ENCODE measurements at places on chromosomes 5 and 9.
A peak's percentile ranks its signal among the peaks of the same experiment; 100 is the strongest.

DNA sequence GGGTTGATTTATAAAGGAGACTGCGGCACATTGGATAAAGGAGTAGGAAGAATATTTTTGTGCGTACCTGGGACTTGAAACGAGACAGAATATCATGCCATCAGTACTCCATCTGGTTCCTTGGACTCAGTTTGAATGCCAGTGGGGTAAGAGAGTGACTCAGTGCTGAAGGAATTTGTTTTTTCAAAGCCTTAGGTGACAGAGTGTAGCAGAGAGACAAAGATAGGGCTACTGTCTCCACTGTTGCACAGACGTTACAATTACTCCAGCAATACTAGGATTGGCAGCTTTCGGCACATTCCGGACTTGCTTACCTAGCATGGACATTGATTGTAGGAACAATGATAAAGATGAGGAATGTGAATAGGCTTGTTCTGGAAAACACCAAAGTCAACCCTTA is 250.7 kb downstream of the KCTD16 start:
- DNase-seq: no peak
- H3K27ac ChIP-seq: no peak overlapping the region
- H3K36me3 ChIP-seq: no peaks in the 10 kb centered on the region

DNA sequence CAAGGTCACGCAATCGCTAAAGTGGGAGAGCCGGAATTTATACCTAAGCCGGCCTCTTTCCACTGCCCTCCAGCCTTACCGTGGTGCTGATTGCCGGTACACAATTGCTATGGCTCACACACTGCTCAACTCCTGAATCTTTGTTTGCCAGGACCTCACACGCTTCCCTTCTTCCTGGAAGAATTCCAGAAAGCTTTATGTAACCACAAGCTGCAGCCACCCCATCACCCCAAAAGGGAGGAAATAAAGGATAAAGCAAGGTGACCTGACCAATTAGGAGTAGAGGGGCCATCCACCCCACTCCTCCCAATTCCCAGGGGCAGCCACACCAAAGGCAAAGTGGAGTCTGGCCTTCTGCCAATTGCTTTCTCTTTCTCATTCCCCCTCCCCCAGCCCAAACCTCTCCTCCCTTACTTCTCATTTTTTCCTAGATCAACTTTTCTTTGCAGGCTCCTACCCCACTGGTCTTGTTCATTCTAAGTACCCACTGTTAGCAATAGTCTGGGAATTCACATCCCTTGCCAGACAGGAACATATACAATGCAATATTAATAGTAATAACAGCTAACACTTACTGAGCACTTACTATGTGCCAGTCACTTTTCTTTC is 18.0 kb upstream of the CDC23 start:
- no peak overlapping the region for H3K4me3 ChIP-seq
- DNase-seq: no peak
- no peak overlapping the region for H3K27ac ChIP-seq
- no peaks in the 10 kb centered on the region for H3K36me3 ChIP-seq
- H3K27me3 ChIP-seq: peaks cover 14% of the 10 kb centered on the region

GRCh38 chr9:34211395-34211794 is 32.6 kb downstream of the UBAP1 start:
- H3K27me3 ChIP-seq: no peaks in the 10 kb centered on the region
- no peak overlapping the region for H3K27ac ChIP-seq
- H3K36me3 ChIP-seq: no peaks in the 10 kb centered on the region
- H3K4me3 ChIP-seq: no peak overlapping the region
- no peak for DNase-seq
- H3K4me1 ChIP-seq: no peaks in the 10 kb centered on the region

- H3K4me1 ChIP-seq: no peaks in the 10 kb centered on the region
- no peaks in the 10 kb centered on the region for H3K27me3 ChIP-seq
- H3K36me3 ChIP-seq: no peaks in the 10 kb centered on the region
- no peak overlapping the region for H3K27ac ChIP-seq
- no peak overlapping the region for H3K4me3 ChIP-seq
Observed at GRCh38 chr5:167332309-167332708, 959.1 kb upstream of the WWC1 start.

DNA sequence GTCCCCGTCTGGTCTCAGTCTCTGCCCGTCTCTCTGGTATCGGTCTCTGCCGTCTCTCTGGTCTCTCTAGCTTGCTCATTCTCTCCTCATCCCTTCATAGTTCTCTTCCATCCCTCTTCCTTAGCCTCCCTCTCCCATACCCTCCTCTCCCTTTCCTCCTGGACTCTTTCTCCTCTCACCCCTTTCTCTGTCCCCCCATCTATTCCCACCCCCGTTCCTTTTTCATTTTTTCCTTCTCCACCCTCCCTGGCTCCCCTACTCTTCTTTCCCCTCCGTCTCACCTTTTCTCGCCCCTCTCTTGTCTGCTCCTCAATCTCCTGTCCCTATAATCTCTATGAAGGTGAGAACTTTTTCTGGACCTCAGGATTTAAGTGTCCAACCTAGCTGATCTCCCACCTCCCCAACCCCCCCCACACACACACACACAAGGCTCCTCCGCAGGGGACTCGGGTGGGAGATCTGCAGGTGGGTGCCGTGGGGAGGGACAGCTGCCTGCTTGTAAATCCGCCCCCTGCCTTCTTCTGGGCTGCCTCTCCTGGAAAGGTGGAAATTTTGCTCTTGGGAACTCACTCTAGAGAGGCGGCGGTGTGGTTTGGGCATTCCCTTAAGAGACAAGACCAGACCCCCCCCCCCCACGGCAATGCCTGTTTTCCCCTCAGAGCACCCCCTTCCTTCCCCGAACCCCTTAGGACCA is 953 bp downstream of the UBE2QL1 start:
- H3K27ac ChIP-seq: no peak overlapping the region
- no peaks in the 10 kb centered on the region for H3K36me3 ChIP-seq

DNA sequence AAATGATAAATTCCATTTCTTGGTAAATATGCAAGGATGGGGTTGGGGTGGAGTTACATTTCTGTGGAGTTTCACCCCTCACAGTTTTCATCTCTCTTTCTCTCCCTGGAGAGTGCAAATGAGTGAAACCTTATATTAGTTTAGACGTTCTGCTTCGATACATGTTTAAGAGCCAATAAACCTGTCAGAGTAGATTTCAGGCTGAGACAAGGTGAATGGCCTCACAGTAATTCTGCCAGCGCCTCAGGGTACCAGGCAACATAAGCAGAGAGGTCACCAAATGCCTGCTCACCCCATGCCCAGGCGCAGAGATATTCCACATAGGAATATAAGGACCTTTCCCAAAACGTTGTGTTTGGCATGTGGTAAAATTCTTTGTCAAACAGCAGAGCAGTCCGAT is 154.9 kb upstream of the VLDLR start:
- DNase-seq: no peak
- no peak overlapping the region for H3K27ac ChIP-seq
- H3K27me3 ChIP-seq: no peaks in the 10 kb centered on the region
- H3K4me1 ChIP-seq: no peaks in the 10 kb centered on the region
- no peaks in the 10 kb centered on the region for H3K36me3 ChIP-seq
- H3K4me3 ChIP-seq: no peak overlapping the region

- no peak overlapping the region for H3K27ac ChIP-seq
- no peak for DNase-seq
- H3K27me3 ChIP-seq: peaks cover 87% of the 10 kb centered on the region
Observed at GRCh38 chr9:136655536-136656182, 7.1 kb upstream of the EGFL7 start.

DNA sequence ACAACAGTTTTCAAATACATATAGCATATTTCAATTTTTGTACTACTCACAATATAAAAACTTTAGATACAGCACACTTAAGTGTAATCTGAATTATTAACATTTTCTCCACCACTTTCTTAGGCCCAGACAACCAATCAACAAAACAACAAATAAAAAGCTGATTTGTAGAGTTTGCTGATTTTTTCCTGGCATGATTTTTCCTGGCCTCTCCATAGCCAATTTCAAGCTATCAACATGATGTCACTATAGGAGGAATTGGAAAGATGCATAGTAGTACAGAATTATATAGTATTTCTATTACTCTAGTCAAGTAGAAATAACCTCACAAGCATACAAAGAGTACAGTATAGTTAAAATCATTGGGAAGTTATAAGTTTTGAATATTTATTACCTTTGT is 35.1 kb upstream of the ADAMTS19 start:
- DNase-seq: no peak
- H3K36me3 ChIP-seq: no peaks in the 10 kb centered on the region
- H3K27ac ChIP-seq: no peak overlapping the region
- no peaks in the 10 kb centered on the region for H3K4me1 ChIP-seq

DNA sequence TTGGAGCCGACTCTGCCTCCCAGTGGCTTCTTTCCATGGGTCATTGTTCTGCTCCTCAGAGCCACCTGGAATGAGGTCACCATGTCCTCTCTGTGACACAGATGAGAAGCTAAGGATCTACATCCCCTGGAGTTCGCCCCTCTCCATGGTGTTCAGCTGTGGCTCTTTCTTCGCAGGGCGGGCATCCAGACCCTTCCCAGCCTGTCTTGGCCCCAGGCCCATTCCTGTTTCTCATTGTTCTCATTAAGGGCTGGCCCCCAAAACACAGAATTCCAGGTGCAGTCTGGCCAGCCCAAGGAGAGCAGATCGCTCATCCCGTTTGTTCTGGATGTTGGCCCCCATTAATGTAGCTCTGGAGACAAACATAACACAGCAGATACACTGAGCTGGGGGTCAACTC is 66.4 kb upstream of the COL15A1 start:
- no peaks in the 10 kb centered on the region for H3K36me3 ChIP-seq
- H3K4me3 ChIP-seq: no peak overlapping the region
- H3K4me1 ChIP-seq: no peaks in the 10 kb centered on the region
- no peak overlapping the region for H3K27ac ChIP-seq

- H3K36me3 ChIP-seq: no peaks in the 10 kb centered on the region
- peaks cover 4% of the 10 kb centered on the region for H3K27me3 ChIP-seq
- H3K4me1 ChIP-seq: no peaks in the 10 kb centered on the region
- no peak for DNase-seq
Observed at GRCh38 chr9:105455836-105456475, 8.1 kb downstream of the FSD1L start.

GRCh38 chr9:75071530-75072122 is 16.3 kb downstream of the NMRK1 start:
- peak; percentile 38 for DNase-seq
- H3K27ac ChIP-seq: no peak overlapping the region
- no peaks in the 10 kb centered on the region for H3K27me3 ChIP-seq
- peaks cover 49% of the 10 kb centered on the region for H3K36me3 ChIP-seq
- H3K4me1 ChIP-seq: peaks cover 5% of the 10 kb centered on the region

DNA sequence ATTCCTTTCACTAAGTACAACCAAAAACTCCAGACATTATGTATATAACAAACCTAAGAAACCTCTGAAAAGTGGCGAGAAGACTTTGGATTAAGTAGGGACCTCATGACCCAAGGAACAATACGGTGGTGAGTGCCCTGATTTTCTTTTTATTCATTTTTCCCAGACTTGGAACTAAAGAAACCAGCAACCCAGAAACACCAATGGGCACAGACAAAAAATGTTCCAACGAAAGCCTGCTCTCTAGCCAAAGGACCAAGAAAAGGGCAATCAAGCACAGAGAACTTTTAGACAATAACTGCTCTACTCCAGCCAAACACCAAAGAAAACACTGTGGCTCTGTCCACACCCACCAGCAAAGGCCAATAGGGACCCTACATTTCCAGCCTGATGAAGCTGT is 66.2 kb upstream of the SSBP2 start:
- H3K4me1 ChIP-seq: peaks cover 12% of the 10 kb centered on the region
- no peak for DNase-seq
- no peaks in the 10 kb centered on the region for H3K36me3 ChIP-seq
- no peaks in the 10 kb centered on the region for H3K27me3 ChIP-seq
- H3K27ac ChIP-seq: no peak overlapping the region
- H3K4me3 ChIP-seq: no peak overlapping the region

GRCh38 chr5:80755626-80756025 is 100.8 kb upstream of the DHFR start:
- peaks cover 21% of the 10 kb centered on the region for H3K4me1 ChIP-seq
- no peaks in the 10 kb centered on the region for H3K27me3 ChIP-seq
- DNase-seq: no peak
- peak overlapping the region; percentile 32 for H3K4me3 ChIP-seq
- H3K36me3 ChIP-seq: peaks cover 3% of the 10 kb centered on the region

- no peaks in the 10 kb centered on the region for H3K36me3 ChIP-seq
- H3K27me3 ChIP-seq: peaks cover 22% of the 10 kb centered on the region
- no peak within 1 kb of the TSS for H3K27ac ChIP-seq
- H3K4me3 ChIP-seq: no peak within 1 kb of the TSS
- H3K4me1 ChIP-seq: no peaks in the 10 kb centered on the region
Observed at GRCh38 chr5:31193591-31194467, at the start of gene CDH6. CDH6 (plus strand) TSS chr5:31193686; CDS start chr5:31267474, 73,788 bp downstream.

- H3K27me3 ChIP-seq: no peaks in the 10 kb centered on the region
- H3K36me3 ChIP-seq: no peaks in the 10 kb centered on the region
- no peak overlapping the region for H3K4me3 ChIP-seq
- DNase-seq: no peak
Observed at GRCh38 chr5:56460681-56461191, 227.6 kb upstream of the ANKRD55 start.

DNA sequence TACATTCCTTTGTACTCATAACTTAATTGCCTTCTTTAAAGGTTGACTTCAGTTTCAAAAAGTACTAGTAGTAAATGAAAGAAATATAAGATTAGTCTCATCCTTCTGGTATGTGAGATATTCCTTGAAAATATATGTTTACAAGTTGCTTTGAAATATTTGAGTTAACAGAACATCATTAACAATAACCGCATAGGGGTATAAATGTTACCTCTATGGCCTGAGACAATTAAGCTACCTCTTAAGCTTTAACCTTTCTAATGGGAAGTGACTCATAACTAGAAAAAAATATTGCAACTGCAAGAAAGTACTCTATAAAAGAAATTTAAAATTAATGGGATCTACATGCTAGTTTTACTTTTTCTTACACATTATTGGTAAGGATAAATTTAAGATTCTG is 399.0 kb downstream of the CDH10 start:
- no peaks in the 10 kb centered on the region for H3K36me3 ChIP-seq
- no peak for DNase-seq
- H3K4me1 ChIP-seq: no peaks in the 10 kb centered on the region

GRCh38 chr5:169635936-169636335 is 1.1 kb upstream of the DOCK2 start:
- no peak overlapping the region for H3K27ac ChIP-seq
- H3K4me3 ChIP-seq: no peak overlapping the region
- H3K27me3 ChIP-seq: peaks cover 3% of the 10 kb centered on the region
- peaks cover 8% of the 10 kb centered on the region for H3K36me3 ChIP-seq
- peaks cover 7% of the 10 kb centered on the region for H3K4me1 ChIP-seq
- no peak for DNase-seq

DNA sequence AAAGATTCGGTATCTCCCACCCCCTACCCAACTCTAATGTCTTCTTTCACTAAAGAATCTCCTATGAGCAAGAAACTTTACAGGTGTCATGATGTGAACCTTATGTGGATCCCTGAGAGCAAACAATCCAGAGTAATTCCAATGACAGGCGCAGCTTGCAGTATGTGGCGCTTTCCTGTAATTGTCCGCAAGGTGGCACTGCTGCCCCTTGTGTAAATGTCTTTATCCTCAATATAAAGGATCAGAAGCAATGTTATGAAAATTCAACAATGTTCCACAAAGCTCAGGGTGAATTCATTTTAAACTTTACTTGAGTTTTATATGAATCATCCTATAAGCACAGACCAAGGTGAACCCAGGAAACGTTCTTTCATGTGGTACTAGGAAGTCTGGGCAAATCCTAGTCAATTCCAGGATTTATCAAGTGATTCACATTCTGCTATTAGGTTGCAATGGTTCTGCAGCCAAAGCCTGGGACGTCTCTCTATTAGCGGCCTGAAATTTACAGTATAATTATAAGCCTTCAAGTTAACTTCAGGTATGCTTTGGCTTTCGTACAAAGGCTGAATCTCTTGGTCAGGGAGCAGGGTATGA is 113.7 kb downstream of the TRPM6 start:
- no peaks in the 10 kb centered on the region for H3K36me3 ChIP-seq
- no peak overlapping the region for H3K27ac ChIP-seq
- H3K4me1 ChIP-seq: no peaks in the 10 kb centered on the region
- peak; percentile 64 for DNase-seq
- H3K4me3 ChIP-seq: no peak overlapping the region
